ENCODE measurements at places on chromosomes 6 and 20. TPM values are rescaled to one million over a fixed set of nuclear protein-coding genes. Genes with fewer than 3 reads are reported as not detected.

EFCAB8 gene
- total RNA-seq: 0.36 TPM

PRRT1 gene
- total RNA-seq: not detected

DEFB128 gene
- total RNA-seq: not detected

WFDC10B gene
- not detected for total RNA-seq

TBX18 gene
- 4.1 TPM for total RNA-seq
